ENCODE measurements at places on chromosomes 1 and 21.

- no peaks in the 10 kb centered on the region for H3K27me3 ChIP-seq
- H3K4me3 ChIP-seq, result no peak overlapping the region
- H3K4me1 ChIP-seq, result peaks cover 77% of the 10 kb centered on the region
- DNase-seq, result peak; percentile 18
- H3K36me3 ChIP-seq, result no peaks in the 10 kb centered on the region
These were observed 3.3 kb downstream of the GLIS1 start for GRCh38 chr1:53735681-53736080.

DNA sequence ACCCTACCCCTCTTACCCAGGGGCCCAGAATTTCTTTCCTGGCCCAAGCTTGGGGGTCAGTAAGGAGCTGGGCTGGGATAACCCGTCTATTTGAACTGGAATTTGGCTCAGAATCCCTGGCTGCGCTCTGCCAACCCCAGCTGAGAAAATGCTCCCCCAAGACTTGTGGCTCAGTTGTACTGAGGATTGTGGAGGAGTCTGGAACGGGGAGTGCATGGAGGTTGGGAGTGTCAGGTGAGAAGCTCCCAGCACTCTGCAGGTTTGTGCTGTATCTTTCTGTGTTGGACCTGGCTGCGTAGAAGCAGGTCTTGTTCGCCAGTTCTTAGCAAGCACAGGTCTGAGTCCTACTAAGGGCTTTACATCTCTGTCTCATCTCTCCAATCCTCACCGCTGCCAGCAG lies 1.6 kb downstream of the TCEA3 start:
- no peak for DNase-seq
- H3K4me1 ChIP-seq, result peaks cover 22% of the 10 kb centered on the region
- H3K4me3 ChIP-seq, result peak overlapping the region; percentile 76
- H3K27ac ChIP-seq, result peak overlapping the region; percentile 20
- no peaks in the 10 kb centered on the region for H3K36me3 ChIP-seq
- H3K27me3 ChIP-seq, result no peaks in the 10 kb centered on the region

DNA sequence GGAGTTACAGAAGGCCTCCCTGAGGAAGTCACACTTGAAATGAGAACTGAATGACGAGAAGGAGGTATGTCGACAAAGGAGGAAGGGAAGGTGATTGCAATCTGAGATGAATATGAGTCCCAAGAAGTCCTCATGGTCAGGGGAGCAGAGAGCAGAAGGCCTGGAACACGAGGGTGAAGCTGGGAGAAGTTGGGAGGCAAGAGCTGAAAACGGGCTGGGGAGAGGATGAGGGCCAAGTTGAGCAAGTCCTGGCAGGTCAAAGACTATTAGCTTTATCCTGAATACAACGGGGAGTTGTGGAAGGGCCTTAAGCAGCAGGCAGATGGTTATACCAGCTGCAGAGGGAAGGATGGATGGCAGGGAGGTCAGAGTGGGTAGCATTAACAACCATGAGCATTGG lies 89.5 kb downstream of the KCNJ15 start:
- peaks cover 58% of the 10 kb centered on the region for H3K4me1 ChIP-seq
- DNase-seq, result no peak
- no peak overlapping the region for H3K27ac ChIP-seq
- H3K4me3 ChIP-seq, result no peak overlapping the region

DNA sequence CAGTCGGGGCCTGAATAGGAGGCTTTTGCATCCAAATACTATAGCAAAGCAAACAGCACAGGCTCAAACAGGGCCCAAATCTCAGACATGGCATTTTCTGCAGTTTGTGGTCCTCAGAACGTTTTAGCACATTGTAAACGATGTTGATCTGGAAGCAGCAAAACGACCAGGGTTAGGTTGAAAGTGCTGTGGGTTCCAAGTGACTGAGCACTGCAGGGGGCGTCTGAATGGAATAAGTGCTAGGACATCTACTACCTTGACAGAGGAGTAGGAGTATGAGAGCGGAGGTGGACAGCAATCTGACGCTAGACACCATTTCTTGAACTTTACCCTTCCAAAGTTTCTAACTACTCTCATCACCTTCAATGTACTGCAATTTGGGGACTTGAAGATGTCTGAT lies 214.9 kb downstream of the BARHL2 start:
- no peak overlapping the region for H3K4me3 ChIP-seq
- DNase-seq, result no peak
- H3K27ac ChIP-seq, result no peak overlapping the region
- H3K4me1 ChIP-seq, result no peaks in the 10 kb centered on the region
- H3K27me3 ChIP-seq, result no peaks in the 10 kb centered on the region

- no peaks in the 10 kb centered on the region for H3K4me1 ChIP-seq
- no peaks in the 10 kb centered on the region for H3K27me3 ChIP-seq
- no peak overlapping the region for H3K4me3 ChIP-seq
- no peak overlapping the region for H3K27ac ChIP-seq
These were observed 149.4 kb downstream of the ELAVL4 start for GRCh38 chr1:50257940-50258685.

DNA sequence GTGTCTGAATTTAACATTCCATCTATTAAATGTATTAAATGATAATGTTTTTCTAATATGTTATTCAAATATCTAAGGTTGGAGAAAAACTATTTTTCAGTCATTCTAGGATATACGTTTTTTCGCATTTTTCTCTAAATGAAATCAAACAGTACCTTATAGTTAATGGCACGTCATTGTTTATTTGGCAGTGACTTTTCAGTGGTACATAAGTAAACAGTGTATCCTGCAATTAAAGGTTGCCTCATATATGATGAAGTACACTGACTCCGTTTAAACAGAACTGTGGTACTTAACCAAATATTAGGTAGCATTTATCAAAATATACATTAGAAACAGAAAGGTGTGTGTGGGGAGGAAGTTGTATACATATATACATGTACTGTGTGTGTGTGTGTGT lies 79.2 kb downstream of the EPS15 start:
- no peaks in the 10 kb centered on the region for H3K27me3 ChIP-seq
- H3K27ac ChIP-seq, result no peak overlapping the region
